ENCODE measurements at places on chromosomes 2 and 18.

GRCh38 chr2:12194968-12195367 lies 448.5 kb downstream of the LPIN1 start:
- no peak for DNase-seq

GRCh38 chr2:197433780-197434438 lies 919 bp downstream of the SF3B1 start:
- peak; percentile 55 for DNase-seq

GRCh38 chr2:179253226-179253625 lies 11.4 kb downstream of the SESTD1 start:
- no peak for DNase-seq

DNA sequence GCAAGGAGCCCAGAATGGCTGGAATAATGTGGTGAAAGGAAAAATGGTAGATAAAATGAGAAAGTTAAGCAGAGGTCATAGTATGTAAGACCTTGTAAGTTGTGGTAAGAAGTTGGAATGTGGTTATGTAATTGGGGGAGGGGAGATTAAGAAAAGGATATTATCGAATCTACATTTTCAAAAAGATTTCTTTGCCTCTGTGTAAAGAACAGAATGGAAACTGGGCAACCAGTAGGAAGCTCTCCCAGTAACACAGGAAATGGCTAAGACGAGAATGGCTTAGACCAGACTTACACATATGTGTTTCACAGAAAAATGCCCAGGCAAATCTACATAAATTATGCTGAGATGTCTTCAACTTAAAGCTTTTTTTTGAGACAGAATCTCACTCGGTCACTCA lies 13.2 kb downstream of the MEMO1 start:
- DNase-seq: no peak

- DNase-seq: no peak
Measured at GRCh38 chr2:50649626-50650402, 382.1 kb downstream of the NRXN1 start.

DNA sequence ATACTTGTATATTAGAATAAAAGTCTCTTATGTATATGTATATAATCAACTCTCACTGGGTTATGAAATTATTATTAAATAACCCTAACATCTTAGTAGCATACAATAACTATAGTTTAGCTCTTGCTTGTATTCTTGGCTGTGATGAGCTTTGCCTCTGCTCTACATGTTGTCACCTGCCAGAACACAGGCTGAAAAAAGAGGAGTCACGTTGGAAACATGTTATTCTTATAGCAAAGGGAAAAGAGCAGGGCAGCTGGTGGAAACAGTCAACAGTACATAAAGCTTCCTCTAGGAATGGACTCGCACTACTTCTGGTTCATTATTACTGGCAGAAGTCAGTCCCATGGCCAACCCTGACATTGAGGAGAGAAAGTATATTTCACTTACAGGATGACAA lies 362.0 kb upstream of the KYNU start:
- peak; percentile 10 for DNase-seq

DNA sequence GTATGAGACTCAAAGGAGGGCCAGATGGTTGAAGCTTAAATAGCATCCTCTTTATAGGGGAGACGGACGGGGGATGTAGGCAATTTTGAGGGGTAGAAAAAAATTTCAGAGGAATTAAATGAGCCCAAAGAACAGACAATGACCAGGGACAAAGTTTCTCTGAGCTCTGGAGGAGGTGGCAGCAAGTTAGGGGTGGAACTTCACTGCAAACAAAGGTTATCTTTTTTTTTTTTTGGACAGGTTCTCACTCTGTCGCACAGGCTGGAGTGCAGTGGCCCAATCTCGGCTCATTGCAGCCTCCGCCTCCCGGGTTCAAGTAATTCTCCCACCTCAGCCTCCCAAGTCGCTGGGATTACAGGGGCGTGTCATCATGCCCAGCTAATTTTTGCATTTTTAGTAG lies 195.6 kb downstream of the PDE11A start:
- DNase-seq: no peak

GRCh38 chr2:5520463-5520972 lies 171.7 kb upstream of the SOX11 start:
- peak; percentile 60 for DNase-seq

DNA sequence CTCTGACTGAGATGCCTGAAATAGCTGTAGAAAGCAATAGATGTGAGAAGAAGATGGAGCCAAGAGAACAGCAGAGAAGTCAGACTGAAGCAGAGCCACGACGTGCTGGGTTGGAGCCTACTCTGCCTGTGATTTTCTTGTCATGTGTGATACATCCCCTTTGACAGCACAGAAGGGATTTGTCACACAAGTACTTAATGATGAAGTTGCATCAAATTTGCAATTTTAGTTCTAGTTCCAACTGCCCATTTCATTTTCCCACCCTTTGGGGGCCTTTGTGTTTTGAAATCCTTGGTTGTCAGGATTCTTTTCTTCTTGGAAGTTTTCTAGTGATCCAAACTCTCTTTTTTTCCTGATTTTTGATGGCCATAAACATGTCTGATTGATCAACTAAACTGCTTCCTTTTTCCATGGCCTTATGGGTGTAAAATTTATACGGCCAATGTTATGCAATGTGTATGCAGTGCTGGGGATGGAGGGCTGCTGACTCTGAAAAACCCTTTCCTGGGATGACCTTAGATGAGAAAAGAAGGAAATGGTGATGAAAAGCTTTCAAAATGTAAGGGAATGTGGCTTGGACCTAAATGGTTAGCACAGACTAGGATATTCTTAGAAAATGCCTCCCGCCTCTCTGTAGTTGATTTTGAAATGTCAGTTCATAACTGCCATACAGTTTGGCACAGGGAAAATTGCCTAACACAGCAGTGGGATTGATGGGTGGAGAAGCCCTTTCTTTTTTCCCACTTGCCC lies 9.6 kb upstream of the B3GNT2 start:
- no peak for DNase-seq

DNA sequence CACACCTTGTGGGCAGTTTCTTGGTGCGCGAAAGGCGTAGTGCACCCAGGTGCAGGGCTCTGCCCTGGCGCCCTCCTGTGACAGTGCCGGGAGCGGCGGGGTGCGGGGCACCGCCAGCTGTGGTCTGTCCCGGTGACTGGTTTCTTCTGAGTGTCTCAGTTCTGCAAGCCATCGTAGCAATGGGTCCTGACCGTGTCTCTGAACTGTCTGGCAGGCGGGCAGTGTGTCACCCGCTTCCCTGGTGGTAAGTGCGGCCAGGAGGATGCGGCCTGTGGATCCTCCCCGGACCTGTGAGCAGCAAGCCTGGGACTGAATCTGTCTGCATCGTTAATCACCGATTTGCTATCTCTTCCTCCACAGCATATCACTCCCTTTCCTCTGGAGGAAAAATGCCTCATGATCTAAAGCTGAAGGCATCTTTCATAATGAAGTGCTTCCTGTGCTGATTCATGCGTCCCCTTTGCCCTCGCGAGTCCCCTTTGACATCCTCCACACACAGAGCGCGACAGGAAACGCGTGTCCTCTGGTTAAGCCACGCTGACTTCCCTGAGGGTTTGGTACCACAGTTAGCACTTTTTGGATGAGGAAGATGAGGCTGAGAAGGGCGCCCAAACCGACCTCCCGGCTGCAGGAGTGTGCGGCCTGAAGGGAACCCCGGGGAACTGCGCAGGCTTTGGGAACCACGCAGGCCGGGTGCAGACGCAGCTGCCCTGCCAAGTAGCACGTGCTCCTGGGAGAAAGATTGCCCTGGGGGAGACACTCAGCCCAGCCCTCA lies 416.0 kb upstream of the HS6ST1 start:
- DNase-seq: no peak

DNA sequence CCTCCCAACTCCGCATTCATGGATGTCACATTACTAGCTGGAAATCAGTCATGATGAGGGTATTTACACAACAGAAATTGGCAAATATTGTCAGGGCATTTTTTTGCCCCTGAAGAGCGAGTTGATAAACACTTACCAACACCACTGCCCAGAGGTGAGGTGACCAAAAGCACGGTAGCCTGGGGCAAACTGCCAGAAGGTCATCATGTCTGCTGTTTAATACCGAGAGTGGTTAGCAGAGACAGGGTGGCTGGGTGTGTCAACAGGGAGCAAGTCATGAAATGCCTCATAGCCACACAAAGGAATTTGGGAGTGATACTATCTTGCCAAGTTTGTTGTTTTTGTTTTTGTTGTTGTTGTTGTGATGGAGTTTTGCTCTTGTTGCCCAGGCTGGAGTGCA lies 37.0 kb upstream of the EPC2 start:
- DNase-seq: no peak

DNA sequence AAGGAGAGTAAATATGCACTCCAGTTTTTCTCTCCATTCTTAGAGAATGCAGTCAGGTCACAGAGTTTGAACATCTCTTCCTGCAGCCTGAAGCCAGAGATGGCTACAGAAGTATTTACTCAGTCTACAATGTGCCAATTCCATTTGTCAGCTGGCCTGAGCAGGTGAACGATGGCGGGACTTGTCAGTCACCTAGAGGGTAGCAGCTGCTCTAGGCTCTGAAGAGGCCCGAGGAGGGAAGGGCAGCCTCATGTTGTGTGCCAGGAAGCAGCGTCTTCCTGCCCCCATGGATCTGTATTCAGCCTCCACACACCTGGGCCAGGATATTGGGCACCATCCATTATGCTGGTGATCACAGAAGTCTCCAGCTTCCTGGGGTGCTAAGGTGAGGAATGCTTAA lies 316.7 kb upstream of the CHAC2 start:
- peak; percentile 81 for DNase-seq

DNA sequence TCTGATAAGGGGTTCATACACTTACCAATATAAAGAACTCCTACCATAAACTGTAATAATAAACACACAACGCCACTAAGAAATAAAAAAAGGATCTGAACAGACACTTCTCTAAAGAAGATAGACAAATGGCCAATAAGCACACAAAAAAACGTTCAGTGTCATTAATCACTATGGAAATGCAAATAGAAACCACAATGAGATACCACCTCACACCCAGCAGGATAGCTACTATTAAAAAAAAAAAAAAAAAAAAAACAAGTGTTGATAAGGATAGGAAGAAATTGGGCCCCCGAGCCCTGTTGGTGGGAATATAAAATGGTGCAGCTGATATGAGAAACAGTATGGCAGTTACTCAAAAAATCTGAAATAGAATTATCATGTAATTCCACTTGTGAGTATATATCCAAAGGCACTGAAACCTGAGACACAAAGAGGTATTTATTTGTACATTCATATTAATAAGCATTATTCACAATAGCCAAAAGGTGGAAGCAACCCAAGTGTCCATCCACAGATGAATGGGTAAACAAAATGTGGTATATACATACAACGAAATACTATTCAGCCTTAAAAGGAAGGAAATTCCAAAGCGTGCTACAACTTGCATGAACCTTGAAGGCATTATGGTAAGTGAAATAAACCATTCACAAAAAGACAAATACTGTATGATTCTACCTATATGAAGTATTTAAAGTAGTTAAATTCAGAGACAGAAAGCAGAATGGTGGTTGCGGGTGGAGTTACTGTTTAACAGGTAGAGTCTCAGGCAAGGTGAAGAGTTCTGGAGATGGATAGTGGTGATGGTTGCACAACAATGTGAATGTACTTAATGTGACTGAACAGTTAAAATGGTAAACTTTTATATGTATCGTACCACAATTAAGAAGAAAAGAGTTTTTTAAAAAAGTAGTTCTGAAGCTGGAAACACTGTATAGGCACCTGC lies 17.9 kb downstream of the REV1 start:
- no peak for DNase-seq

GRCh38 chr2:223854741-223855140 lies 17.4 kb upstream of the AP1S3 start:
- no peak for DNase-seq

All from tongue (tissue), 3 donors.